ENCODE measurements at places on chromosomes 6 and 20. TPM values are rescaled to one million over a fixed set of nuclear protein-coding genes. Genes with fewer than 3 reads are reported as not detected.

The RCAN2 gene
- total RNA-seq: 6.9 TPM

The OPN5 gene
- 4.6 TPM for total RNA-seq

- no peak for DNase-seq
These were observed 89.9 kb upstream of the SYNDIG1 start for GRCh38 chr20:24379484-24379927.

DNA sequence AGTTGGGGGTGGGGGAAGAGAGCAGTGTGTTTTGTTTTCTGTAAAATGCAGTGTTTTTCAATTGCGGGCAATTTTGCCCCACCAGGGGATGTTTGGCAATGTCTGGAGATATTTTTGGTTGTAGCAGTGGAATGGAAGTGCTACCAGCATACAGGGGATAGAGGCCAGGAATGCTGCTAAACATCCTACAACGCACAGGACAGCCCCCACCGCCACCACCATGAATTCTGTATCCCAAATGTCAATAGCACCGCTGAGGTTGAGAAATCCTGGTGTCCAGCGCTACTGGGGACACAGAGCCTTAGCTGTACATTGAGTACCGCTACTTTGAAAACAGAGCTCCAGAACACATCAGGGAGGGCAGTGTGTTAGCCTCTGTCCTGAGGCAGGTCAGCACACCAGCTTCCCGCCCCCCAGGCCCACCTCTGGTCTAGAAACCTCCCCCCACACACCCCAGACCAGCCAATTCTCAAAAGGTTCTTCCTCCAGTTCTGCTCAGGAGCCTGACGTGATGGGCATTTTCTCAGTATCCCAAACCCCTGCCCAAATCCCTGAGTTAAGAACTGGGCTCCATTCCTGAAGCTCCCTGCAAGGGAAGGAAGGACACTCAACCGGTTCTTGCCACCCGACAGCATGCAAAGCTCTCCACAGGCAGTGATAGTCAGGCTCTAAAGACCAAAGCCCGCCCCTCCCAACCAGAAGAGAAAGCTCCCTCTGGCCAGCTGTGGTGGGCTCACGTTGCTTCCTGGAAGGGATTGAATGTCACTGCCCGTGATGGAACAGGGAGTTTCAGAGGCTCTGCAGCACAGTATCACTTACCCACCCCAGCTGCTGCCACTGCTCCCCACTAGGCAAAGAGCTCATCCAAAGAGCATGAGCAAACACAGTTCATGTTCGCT, 321.5 kb upstream of the JARID2 start:
- no peak for DNase-seq

DNA sequence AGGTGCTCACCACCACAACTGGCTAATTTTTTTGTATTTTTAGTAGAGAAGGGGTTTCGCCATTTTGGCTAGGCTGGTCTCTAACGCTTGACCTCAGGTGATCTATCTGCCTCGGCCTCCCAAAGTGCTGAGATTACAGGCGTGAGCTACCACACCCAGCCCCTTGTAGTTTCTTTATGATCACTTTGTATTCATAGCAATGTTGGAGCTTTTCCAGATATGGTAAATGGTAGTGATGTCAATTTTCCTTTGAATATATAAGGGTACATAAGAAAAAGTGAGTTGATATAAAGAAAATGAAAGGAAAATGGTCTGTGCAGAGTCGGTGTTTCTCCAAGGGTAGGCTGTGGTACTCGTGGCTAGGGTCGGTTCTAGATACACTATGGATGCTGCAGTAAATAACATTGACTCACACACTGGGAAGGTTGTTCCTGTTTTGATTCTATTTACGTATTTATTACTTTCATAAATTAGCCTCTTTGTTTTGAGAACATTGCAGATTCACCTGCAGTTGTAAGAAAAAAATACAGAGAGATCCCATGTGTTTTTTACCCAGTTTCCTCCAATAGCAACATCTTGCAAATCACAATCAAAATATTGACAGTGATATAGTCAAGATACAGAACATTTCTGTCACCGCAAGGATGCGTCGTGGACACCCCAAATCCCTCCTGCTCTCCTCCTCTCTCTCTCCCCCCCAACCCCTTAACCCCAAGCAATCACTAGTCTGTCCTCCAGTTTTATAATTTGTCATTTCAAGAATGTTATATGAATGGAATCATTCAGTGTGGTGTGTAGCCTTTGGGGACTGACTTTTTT, 2.5 kb downstream of the ZNF831 start:
- no peak for DNase-seq

Data from type B pancreatic cell (in vitro differentiated cells).